ENCODE measurements at places on chromosomes 4 and X.
A peak's percentile ranks its signal among the peaks of the same experiment; 100 is the strongest.

DNA sequence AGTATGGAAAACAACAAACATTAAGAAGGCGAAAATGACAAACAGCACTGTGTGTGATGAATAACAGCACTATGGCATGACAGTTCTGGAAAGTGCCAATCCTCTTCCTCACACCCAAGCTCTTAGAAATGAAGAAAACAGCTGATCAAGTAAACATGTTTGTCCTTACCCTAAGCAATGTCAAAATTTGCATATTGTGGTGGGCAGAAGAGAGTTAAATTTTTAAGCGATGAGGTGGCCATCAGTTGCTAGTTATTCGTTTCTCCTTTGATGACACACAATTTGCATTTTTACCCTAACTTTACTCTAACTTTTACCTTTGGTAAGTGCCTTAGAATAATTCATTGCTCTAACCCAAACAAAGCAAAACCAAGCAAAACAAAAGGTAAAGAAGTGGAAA, 8.8 kb downstream of the PROM1 start:
- ATAC-seq: no peak

DNA sequence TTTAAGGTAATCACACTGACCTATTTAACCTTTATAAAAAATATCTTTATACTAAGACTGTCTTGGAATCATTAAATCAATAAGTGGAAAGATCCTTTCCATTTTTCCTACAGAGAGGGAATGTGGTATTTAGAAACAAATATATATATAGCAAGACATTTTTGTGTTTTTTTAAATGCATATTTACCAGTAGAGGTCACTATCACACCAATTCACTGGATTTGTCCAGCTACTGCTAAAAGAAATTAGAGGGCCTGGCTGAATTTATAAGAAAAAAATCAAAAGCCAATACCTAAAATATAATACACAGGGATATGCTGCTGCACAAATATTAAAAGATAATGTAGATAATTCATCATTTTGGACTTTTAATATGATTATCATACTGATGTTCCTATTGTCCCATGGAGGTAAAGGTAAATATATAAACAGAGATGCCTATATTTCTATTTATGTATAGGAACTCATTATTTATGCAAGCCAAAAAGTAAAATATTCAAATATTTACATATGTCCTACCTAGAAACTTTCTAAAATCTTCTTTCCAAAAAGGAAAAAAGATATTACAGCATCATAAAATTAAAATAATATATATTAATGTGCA, 69.5 kb downstream of the PDE5A start:
- peak; percentile 82 for ATAC-seq

DNA sequence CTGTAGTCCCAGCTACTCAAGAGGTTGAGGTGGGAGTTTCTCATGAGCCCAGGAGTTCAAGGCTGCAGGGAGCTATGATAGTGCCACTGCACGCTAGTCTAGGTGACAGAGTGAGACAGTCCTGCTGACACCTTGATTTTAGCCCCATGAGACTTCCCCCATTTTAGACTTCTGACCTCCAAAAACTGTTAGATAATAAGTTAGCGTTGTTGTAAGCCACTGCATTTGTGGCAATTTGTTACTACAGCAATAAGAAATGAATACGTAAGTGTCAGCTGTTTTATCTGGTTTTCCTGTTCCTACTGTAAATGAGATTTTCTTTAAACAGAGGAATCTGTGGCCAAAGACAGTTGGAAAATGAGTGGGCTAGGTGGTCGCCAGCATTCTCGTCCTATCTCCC, 83.9 kb downstream of the ARHGAP10 start:
- no peak for ATAC-seq

GRCh38 chrX:55488593-55489313, 895 bp downstream of the USP51 start:
- peak; percentile 81 for ATAC-seq

DNA sequence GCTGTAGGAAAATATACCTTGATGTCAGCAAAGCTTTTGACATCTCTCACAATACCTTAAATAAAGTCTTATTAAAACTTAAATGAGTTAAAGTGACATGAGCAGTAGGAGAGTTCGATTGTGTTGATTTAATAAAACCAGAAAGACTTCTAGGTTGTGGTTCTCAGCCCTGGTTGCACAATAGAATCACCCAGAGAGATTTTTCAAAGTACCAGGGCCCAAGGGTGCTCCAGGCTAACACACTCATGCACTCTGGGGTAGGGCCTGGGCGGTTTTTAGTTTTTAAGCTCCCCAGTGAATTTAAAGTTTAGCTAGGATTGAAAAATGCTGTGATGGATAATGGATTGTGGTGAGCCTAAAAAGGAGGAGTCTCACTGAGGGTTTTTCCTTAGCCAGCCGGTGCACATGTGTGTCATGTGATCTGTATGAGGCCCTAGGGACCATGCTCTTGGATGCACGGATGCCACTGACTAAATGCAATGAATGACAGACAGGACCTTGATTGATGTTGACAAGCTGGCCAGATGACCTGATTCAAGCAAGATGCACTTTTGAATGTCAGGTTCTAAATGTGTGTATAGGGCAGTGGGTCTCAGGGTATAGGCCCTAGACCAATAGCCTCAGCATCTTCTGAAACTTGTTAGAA, 185.0 kb downstream of the PTTG2 start:
- ATAC-seq: no peak

DNA sequence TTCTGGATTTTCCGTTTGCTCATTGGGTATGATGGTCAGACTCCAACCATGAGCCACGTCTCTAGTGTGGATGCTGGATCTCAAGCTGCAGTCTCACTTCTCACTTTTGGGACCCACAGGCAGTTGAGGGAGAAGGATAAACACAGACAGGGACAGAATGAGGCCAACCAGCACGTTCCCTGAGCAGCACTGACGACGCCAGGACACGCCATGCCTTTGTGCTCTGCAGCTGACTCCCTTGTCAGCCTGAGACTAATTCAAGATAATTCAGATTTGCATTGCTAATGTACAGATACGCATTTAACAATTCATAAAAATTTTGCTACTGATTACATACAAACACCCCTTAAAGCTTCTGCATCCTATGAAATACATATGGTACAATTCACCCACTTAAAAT, 106.5 kb downstream of the FAM193A start:
- no peak for ATAC-seq

DNA sequence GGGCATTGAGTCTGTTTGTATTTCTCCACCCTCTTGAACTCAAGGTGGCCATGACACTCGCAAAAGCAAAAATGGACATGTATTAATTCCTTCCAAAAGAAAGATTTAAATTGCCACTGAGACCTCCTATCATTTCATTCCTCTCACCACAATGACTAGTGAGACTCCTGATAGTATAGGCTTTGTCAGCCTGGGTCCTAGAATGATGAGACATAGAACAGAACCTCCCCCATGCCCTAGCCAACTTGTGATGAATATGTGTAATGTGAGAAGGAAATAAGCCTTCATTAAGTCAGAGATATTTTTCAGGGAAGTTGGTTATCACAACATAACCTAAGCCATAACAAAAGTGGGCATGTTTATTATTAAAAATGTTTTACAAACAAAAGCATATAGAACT, 62.5 kb downstream of the ASB9 start:
- ATAC-seq: no peak

- no peak for ATAC-seq
Observed at GRCh38 chrX:148501386-148502066, 1.1 kb downstream of the AFF2 start.

DNA sequence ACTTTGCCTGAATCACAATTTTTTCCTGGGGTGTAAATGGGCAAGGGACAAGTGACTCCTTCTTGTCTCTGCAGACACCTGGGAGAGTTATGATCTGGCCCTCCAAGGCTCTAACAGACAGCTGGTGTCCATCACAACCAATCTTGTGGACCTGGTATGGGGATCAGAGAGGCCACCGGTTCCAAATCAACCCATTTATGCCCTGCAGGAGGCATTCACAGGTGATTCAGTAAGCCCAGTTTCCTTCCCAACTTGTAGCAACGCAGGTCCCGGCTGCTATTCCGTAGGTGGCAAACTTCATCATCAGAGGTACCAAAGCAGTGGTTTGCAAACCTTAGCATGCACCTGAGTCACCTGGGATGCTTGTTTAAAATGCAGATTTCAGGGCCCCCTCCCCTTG, 8.8 kb downstream of the XPNPEP2 start:
- ATAC-seq: no peak

GRCh38 chr4:2075987-2076907, 17.1 kb downstream of the NAT8L start:
- ATAC-seq: no peak

DNA sequence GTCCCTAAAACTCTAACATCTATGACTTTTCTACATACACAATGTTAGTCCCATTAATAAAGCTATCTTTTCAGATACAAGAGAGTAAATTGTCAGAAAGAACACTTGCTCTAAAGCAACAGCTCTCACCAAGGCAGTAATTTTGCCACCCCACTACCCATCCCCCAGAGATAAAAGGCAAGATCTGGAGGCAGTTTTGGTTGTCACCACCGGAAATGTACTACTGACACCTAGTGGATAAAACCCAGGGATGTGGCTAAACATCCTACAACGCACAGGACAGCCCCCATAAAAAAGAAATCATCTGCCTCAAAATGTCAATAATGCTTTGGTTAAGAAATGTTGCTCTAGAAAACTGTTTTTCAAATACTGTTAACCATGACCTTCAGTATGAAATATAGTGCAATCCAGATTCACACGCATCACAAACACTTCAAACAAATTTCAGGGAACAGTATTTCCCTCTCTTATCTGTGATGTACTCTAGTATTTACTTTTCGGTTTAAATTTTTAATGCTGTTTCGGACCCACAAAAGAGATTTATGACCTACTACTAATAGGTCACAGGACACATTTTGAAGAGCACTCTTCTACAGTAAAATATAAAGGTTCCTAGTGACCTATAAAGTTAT, 5.1 kb downstream of the FBXL5 start:
- ATAC-seq: peak; percentile 32

DNA sequence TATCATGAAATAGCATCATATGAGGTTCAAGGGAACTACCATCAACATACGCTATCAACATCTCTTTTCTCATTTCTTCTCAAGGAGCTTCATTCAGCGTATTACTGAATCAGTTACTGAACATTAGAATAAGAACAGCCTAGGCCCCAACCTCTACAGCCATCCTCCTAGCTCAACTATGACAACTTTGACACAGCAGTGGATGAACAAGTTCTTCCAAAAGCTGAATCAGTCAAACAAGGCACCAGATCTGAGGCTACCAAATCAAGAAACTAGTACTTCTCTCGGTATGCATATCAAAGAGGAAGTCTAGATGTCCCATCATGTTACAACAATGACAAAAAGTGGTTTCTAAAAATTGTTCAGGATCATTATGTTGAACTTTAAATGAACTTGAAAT, 57.4 kb downstream of the GATB start:
- no peak for ATAC-seq

- peak; percentile 85 for ATAC-seq
Observed at GRCh38 chr4:7134737-7135388, 57.5 kb upstream of the SORCS2 start.

- no peak for ATAC-seq
Observed at GRCh38 chr4:31234494-31234893, 514.3 kb downstream of the PCDH7 start.

GRCh38 chr4:180059216-180059881, 2183.9 kb upstream of the TENM3 start:
- ATAC-seq: no peak

Measured in SK-N-SH treated with all-trans-retinoic acid at 6 μM for 48 hours (cell line).